ENCODE measurements at places on chromosomes 6 and 20. TPM values are rescaled to one million over a fixed set of nuclear protein-coding genes. Genes with fewer than 3 reads are reported as not detected.

SCRT2 gene
- total RNA-seq = not detected

UBE2V1 gene
- total RNA-seq = 45.6 TPM

ULBP3 gene
- total RNA-seq = not detected

SLA2 gene
- not detected for total RNA-seq

SAPCD1 gene
- total RNA-seq = 1.7 TPM

ADTRP gene
- not detected for total RNA-seq

IMPG1 gene
- not detected for total RNA-seq

INSM1 gene
- not detected for total RNA-seq

GRM1 gene
- total RNA-seq = not detected

C6orf58 gene
- total RNA-seq = not detected

SSTR4 gene
- not detected for total RNA-seq

SCUBE3 gene
- total RNA-seq = 0.61 TPM

COMMD7 gene
- 27.9 TPM for total RNA-seq

C20orf141 gene
- total RNA-seq = not detected

EYS gene
- total RNA-seq = 1.3 TPM

- no peak for DNase-seq
These were observed 10.4 kb downstream of the TFAP2B start for GRCh38 chr6:50829049-50829448.

DNA sequence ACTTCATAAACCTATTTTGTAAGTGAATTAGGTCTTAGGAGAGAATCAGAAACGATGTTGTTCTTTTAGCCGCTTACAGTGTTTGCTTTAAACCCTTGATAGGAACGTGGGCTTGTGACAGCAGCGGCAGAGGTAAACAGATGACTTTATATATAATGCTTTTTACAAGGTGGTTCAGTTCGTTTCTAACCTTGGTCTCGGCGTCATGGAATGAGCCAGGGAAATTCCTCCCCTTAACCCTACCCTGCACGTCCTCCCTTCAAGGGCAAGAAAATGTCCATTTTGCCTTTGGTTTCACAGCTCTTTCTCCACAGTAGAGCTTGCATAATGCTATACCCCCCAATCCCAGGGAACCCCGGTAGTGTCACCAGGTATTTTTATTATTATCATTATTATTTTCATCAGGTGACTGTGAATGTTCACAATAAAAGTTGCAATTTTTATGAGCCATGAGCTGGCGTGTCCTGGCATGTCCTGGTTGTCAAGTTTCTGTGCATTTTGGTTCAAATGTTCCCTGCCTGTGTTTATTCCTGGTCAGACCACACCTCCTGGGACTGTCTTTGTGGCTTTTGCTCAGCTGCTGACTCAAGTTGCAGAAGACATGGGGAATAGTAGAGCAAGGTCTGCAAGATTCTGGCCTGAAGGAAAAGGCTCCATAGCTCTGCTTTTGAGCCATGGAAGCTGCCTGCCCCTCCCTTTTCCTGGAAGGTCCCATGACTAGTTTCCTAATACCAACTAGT, 112.8 kb upstream of the BMP2 start:
- DNase-seq = no peak

DNA sequence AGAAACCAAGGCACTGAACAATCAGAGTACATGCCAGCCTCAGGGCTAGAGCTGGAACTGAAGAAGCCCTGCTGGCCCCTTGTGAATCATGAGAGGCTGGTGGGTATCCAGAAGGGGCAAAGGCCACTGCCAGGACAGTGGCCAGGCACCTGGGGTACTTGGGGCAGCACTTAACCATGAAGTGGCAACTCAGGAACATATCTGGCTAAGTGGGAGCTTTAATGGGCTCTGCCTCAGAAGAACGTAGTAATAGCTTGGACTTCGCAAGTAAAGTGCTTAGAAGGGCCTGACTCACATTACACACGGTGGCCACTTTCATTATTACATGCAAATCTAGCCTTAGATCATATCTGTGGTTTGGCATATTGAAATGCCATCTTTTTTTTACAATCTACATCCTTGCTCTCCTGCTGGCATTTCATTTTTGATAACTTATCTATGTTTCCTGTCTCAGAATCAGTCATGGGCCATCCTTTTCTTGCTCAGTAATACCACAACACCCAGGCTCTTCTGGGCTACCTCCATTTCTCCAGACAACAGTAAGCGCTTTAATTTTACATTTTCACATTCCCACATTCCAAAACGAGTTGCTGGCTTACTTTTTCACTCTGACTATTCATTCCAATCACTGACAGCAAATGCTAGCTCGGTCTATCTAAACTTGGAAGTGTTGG, 21.6 kb downstream of the NAPB start:
- no peak for DNase-seq

GRCh38 chr6:112389361-112389760, 42.2 kb downstream of the RFPL4B start:
- DNase-seq = no peak

- no peak for DNase-seq
These were observed 98.7 kb downstream of the RNF144B start for GRCh38 chr6:18485660-18486435.

DNA sequence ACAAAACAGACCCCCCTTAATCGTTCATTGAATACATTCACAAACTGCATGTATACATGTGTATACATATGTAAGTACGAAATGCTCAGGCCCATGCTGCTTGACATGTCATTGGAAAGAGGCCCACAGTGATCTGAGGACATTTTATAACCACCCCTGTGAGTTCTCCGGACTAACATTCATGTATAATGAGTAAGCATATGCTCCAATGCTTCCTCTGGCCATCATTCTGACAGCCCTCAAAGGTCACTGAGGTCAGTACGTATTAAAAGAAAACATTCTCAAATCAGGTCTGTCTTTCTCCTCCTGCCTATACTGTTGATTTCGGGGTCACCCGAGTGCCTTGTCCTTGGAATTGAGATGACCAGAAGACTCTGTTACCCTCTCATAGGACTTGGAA, 54.9 kb downstream of the TENT5A start:
- DNase-seq = no peak

DNA sequence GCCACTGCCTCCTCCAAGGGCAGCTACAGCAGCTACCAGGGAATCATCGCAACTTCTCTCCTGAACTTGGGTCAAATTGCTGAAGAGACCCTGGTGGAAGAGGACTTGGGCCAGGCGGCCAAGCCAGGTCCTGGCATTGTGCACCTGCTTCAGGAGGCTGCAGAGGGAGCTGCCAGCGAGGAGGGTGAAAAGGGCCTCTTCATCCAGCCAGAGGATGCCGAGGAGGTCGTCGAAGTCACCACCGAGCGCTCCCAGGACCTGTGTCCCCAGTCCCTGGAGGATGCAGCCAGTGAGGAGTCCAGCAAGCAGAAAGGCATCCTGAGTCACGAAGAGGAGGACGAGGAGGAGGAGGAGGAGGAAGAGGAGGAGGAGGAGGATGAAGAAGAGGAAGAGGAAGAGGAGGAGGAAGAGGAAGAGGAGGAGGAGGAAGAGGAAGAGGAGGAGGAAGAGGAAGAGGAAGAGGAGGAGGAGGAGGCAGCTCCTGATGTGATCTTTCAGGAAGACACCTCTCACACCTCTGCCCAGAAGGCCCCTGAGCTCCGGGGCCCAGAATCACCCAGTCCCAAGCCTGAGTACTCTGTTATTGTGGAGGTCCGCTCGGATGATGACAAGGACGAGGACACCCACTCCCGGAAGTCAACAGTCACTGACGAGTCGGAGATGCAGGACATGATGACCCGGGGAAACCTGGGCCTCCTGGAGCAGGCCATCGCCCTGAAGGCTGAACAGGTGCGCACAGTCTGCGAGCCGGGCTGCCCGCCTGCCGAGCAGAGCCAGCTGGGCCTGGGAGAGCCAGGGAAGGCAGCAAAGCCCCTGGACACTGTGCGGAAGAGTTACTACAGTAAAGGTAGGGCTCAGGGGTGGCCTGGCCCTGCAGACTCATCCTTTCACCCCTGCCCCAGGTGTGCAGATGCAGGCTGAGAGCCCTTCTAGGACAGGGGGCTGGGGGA, 43.7 kb downstream of the MYT1 start:
- DNase-seq = no peak

DNA sequence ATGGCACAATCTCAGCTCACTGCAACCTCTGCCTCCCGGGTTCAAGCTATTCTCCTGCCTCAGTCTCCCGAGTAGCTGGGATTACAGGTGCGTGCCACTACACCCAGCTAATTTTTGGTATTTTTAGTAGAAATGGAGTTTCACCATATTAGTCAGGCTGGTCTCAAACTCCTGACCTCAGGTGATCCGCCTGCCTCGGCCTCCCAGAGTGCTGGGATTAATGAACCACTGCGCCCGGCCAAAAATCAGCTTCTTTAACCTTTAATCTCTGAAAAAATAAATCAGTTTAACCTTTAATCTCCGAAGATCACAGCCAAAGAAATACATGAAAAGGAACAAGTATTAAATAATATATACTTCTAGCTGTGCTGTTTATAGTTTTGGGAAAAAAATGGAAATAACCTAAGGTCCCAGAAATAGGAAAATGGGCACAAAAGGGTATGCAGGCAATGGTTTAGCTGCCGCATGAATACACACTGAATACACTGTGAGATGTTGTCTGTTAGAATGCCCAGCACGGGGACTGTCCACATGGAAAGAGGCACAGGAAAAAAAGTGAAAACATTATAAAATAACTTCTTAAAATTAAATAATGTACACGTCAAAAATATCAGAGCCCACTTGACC, 1.6 kb downstream of the NQO2 start:
- no peak for DNase-seq

GRCh38 chr6:92706976-92707375, 712.4 kb downstream of the EPHA7 start:
- no peak for DNase-seq

DNA sequence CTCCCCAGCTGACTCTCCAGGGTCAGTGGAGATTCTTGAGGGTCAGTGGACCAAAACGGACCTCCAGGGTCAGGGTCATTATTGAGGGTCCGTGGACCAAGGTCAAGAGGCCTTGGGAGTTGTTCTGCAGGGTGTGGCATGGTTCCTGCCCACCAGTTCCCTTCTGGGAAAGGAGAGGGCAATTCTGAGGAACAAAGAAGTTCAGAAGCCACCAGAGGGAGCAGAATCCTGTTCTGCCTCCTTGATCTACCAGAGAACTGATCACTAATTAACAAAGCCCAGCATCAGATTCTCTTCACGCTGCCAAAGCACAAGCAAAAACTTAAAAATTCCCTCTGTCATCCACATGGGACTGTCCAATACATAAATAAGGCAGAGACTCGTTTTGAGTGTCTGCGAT, 263.4 kb downstream of the DHX35 start:
- no peak for DNase-seq

DNA sequence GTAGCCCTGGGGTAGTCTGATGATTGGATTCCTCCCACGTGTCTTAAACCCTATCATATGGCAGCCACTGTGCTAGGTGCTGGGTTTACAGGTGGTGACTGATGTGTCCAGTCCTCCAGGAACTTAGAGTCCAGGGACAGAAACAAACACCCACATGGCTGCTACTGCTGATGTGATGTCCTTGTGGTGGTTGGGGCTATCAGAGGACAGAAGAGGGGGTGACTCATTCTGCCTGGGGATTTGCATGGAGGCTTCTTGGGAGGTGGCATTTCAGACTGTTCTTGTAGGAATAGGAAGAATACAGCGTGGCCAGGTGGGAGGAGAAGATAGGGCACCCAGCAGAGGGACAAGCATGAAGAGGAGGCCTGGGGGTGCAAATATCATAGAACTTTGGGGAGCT, 9.8 kb downstream of the RAET1G start:
- no peak for DNase-seq

GRCh38 chr6:36914227-36914794, 28.6 kb downstream of the C6orf89 start:
- DNase-seq = no peak

DNA sequence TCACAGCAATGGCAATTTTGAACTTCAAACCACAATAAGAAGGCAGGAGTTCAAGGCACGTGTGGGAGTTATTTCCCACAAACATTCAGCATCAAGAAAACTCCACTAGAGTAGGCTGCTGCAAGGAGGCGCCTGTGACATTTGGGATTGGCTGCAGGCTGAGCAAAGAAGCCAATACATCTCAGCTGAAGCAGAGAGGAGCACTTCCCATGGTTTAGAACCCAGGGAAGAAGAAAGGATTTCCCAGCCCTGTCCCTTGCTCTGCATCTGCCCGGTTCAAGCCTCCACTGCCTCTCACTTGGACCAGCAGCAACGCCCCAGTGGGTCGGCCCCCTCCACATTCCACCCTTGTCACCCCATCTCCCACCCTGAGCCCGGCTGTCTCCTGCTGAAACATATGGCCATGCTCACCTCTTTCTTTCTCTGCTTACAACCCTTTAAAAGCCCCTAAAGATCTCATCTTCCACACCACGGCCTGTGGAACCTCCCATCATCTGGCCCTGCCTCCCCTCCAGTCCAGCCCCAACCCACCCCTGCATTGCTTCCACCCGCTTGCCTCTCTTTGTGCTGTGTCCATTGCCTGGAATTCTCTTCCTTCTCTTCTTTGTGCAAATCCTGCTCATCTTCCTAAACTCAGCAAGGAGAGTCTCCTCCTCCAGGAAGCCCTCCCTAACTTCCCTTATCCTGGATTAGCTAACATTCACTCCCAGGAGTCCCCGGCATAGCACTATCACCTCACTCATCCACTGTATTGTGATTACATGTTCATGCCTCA, 128.3 kb downstream of the ANKRD60 start:
- no peak for DNase-seq

DNA sequence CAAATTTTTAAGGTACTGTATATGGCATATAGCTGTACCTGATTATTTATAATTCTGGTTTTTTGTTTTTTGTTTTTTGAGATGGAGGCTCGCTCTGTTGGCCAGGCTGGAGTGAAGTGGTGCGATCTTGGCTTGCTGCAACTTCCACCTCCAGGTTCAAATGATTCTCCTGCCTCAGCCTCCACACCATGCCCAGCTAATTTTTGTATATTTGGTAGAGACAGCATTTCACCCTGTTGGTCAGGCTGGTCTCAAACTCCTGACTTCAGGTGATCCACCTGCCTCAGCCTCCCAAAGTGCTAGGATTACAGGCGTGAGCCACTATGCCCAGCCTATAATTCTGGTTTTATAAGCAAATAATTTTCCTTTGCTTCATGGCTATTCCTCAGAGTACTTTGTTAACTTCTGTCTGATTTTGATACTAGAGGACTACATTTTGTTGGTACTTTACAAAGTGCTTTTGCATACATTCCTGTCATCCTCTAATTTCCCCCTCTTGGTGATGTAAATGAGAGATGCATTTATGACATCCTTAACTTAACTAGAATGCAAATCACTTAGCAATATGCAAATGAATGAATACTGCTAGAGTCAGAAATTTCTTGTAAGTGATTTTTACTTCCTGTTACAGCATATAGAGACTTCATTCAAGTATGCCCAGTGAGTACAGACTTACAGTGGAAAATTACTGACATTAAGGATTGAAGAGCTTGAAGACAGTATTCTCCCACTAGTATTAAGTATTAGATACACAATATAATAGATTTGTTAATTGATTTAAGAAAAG, 35.7 kb upstream of the ARID1B start:
- DNase-seq = no peak

DNA sequence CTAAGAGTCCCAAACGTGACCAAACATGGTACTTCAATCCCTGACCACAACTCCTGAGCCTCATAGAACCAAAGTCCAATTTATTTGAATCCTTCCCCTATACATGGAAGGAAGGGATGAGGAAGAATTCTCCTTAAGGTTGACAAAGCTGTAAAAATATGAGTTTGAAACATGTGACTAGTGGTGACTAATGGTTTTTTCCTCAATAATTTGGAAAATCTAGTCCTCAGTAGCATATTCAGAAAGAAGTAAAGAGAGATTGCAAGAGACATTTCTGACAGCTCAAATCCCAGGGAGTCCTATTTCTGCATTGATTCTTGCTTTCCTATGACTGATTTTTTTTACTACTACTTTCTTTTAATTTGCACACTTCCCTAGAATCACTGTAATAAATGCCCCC, 443.7 kb downstream of the FRK start:
- no peak for DNase-seq

- no peak for DNase-seq
These were observed 95.9 kb downstream of the SSR1 start for GRCh38 chr6:7216941-7217621.

GRCh38 chr6:105815661-105816555, 270.2 kb upstream of the PRDM1 start:
- DNase-seq = no peak
